ENCODE measurements at places on chromosomes 11 and 22. TPM values are rescaled to one million over a fixed set of nuclear protein-coding genes. Genes with fewer than 3 reads are reported as not detected.

Gene ZW10
- total RNA-seq, result 5.0 TPM

GRCh38 chr11:35888961-35889360, 54.9 kb upstream of the LDLRAD3 start:
- no peak for DNase-seq
- H3K4me3 ChIP-seq, result no peak overlapping the region
- no peaks in the 10 kb centered on the region for H3K36me3 ChIP-seq
- no peak overlapping the region for H3K27ac ChIP-seq

- H3K36me3 ChIP-seq, result no peaks in the 10 kb centered on the region
- no peak overlapping the region for H3K4me3 ChIP-seq
- H3K27me3 ChIP-seq, result no peaks in the 10 kb centered on the region
- H3K4me1 ChIP-seq, result no peaks in the 10 kb centered on the region
- H3K27ac ChIP-seq, result no peak overlapping the region
These were observed 7.2 kb downstream of the CLMP start for GRCh38 chr11:123187665-123188507.

DNA sequence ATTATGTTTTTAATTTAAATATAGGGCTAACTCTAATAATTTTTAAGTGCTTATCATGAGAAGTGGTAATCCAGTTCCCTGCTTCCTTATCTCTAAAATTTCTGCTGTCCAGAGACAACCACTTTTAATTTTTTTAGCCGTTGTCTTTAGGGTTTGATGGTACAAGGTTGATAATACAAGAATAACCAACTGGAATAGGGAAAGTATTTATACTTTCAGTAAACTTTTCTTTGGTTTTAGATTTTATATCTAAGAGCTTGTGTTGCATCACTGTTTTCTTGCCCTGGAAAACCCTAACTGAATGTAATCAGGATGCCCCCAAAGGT, 46.5 kb upstream of the ADORA2A start:
- no peaks in the 10 kb centered on the region for H3K27me3 ChIP-seq
- peaks cover 14% of the 10 kb centered on the region for H3K4me1 ChIP-seq
- H3K27ac ChIP-seq, result no peak overlapping the region
- H3K36me3 ChIP-seq, result peaks cover 5% of the 10 kb centered on the region
- no peak overlapping the region for H3K4me3 ChIP-seq
- DNase-seq, result no peak

DNA sequence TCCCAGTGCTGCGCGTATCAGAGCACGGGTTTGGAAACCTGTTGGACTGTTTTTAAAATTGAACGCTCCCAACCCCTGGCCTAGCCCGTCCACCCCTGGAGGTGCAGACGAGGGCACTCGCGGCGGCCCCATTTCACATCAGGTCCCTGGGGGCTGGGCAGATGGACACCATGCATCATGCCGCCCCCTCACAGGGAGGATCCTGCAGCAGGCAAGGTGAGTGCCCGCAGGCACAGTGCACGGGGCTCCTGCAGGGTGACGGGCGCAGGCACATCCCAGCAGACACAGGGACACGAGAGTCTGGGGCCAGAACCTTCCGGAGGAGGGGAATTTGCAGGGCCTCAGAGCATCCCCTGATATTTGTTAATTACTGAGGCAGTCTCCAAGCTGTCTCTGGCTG, 7.3 kb downstream of the ANO9 start:
- H3K27me3 ChIP-seq, result no peaks in the 10 kb centered on the region
- H3K27ac ChIP-seq, result no peak overlapping the region
- H3K4me3 ChIP-seq, result no peak overlapping the region

DNA sequence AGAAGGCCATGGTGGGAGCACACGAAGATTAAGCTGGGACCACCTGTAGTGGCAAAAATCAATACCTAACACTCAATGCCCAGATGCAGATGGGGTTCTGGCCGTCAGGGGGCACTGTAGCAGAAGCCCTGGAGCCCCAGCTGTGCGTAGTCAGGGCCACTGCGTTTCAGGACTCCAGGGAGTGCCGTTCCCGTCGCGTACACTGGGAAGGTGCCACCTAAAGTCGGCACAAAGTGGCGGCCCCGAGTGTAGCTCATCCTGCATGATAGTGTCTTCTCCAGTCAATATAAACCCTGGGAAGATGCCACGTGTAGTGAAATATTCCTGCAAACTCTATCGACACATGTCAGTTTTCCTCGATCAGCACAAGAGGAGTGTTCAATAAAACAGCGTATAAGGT, 123.8 kb upstream of the NTM start:
- no peak overlapping the region for H3K27ac ChIP-seq
- no peaks in the 10 kb centered on the region for H3K36me3 ChIP-seq
- H3K4me1 ChIP-seq, result no peaks in the 10 kb centered on the region
- no peak overlapping the region for H3K4me3 ChIP-seq

DNA sequence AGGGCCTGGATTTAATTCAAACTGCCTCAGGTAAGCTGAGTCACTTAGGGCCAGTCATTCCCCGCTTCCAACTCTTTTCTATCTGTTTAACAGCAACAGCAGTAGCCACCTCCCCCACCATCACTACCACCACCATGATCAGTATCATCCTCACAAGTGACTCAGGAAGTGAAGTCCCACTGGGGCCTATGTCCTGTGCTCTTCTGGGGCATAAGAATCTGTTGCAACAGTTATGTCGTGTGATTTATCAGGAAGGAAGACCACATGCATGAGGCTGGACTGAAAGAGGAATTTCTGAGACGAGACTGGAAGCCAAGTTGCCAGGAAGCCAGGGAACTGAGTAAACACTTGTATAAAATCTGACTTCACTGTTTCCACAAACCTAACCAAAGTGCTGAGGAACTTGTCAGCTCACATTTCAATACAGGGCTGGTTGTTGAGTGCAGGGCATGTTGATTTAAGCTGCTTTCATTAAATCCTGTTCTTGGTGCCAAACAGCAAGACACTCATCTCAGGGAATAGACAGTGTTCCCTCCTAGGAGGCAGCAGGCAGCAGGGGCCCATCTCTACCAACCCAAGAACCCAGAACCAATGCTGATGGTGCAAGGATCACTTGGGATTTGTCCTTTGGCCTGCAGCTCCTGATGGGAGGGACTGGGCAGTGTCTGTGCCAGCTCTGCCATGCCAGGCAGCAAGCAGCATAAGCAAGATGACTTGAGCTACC, 226.7 kb upstream of the NARS2 start:
- H3K4me1 ChIP-seq, result no peaks in the 10 kb centered on the region
- no peaks in the 10 kb centered on the region for H3K36me3 ChIP-seq
- H3K27ac ChIP-seq, result no peak overlapping the region
- no peak for DNase-seq

GRCh38 chr11:69791276-69792180, 16.4 kb upstream of the FGF4 start:
- no peak for DNase-seq
- H3K36me3 ChIP-seq, result no peaks in the 10 kb centered on the region
- no peak overlapping the region for H3K4me3 ChIP-seq
- H3K27me3 ChIP-seq, result no peaks in the 10 kb centered on the region
- H3K27ac ChIP-seq, result no peak overlapping the region
- no peaks in the 10 kb centered on the region for H3K4me1 ChIP-seq

Gene RBM14
- total RNA-seq, result 464 TPM

Gene INSC
- total RNA-seq, result 0.14 TPM

DNA sequence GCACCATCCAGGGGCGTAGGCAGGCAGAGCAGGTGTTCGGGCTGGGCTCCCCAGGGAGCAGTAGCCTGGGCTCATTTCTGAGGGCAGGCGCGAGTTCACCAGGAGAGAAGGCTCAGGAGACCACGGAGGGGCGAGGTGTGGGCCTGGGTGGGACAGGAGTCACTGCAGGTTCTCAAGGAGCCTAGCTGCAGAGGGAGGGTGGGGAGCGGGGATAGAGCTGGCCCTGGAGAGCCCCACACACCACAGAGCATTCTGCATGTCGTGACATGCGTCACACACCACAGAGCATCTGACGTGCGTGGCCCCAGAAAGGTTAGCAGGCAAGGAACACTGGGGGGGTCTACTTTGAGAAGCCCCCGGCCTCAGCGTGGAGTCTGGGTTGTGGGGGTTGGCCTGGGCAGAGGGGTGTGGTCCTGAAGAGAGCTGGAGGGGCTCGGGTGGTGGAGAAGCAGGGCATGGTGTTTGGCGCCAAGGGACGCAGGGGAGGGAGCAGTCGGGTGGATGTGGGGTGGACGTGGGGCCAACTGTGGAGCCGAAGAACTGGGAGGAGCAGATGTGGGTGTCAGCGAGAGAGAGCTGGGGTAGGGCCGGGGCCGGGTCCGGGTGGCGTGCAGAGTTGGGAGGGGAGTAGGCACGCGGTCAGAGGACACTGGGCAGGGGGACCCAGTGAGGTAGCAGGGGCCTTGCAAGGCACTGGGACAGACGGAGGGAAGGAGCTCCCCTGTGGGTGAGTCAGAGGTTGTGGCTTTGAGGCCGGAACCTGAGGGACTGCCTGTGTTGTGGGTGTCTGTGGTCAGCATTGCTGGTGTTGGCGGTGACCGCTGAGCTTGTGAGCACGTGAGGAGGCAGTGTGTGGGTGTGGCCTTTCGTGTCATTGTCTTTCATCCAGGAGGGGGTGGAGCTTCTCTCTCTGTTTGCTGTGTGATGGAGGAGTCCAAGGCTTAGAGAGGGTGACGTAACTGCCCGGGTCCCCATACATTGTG, 25.5 kb downstream of the CTTN start:
- H3K36me3 ChIP-seq, result no peaks in the 10 kb centered on the region
- H3K27me3 ChIP-seq, result no peaks in the 10 kb centered on the region

DNA sequence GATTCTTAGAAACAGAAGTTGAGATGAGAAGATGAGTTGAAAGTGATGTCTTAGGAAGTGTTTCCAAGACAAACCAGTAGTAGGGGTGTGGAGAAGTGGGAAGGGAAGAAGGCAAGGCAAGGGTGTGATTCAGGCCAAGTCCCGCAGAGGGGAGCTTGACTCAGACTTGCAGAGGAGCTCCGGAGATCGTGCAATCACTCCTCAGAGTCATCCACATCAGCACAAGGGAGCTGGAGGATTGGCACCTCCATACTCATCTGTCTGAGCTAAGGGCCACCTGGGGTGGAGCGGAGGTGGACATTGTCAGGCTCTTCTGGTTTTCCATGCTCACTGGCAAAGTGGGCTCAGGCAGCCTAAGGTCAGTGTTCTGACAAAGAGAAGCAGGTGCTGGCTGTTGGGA, 44.4 kb downstream of the CHRDL2 start:
- peaks cover 11% of the 10 kb centered on the region for H3K27me3 ChIP-seq
- DNase-seq, result no peak
- H3K4me1 ChIP-seq, result no peaks in the 10 kb centered on the region
- no peaks in the 10 kb centered on the region for H3K36me3 ChIP-seq
- H3K4me3 ChIP-seq, result no peak overlapping the region

GRCh38 chr11:101046947-101047346, 82.7 kb downstream of the PGR start:
- no peak overlapping the region for H3K4me3 ChIP-seq
- DNase-seq, result no peak
- H3K4me1 ChIP-seq, result no peaks in the 10 kb centered on the region
- H3K27ac ChIP-seq, result no peak overlapping the region
- no peaks in the 10 kb centered on the region for H3K27me3 ChIP-seq

DNA sequence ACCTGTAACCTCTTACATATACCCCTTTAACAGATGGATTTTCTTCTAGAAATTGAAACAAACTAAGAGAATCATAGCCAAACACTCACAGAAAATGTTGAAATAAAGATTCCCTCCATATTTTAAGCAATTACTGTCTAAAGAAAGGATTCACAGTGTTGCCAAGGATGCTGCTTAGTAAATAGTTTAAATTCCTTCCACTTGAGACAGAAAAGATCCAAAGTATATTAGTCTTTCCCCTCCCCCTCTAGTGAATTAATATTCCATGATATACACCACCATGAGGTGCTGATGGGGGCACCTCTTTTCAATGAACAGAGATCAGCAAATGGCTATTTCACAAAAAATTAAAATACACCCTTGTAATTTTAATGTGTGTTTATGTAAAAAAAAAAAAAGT, 186.8 kb downstream of the SOX6 start:
- H3K27me3 ChIP-seq, result no peaks in the 10 kb centered on the region
- no peak for DNase-seq
- no peaks in the 10 kb centered on the region for H3K36me3 ChIP-seq
- no peak overlapping the region for H3K4me3 ChIP-seq
- H3K27ac ChIP-seq, result no peak overlapping the region

GRCh38 chr11:116507849-116508695, 264.7 kb downstream of the BUD13 start:
- no peak overlapping the region for H3K4me3 ChIP-seq
- no peaks in the 10 kb centered on the region for H3K36me3 ChIP-seq
- no peaks in the 10 kb centered on the region for H3K4me1 ChIP-seq

GRCh38 chr11:120056301-120057027, 81.4 kb downstream of the TRIM29 start:
- no peaks in the 10 kb centered on the region for H3K36me3 ChIP-seq
- H3K4me3 ChIP-seq, result no peak overlapping the region
- H3K27me3 ChIP-seq, result no peaks in the 10 kb centered on the region
- no peak for DNase-seq

DNA sequence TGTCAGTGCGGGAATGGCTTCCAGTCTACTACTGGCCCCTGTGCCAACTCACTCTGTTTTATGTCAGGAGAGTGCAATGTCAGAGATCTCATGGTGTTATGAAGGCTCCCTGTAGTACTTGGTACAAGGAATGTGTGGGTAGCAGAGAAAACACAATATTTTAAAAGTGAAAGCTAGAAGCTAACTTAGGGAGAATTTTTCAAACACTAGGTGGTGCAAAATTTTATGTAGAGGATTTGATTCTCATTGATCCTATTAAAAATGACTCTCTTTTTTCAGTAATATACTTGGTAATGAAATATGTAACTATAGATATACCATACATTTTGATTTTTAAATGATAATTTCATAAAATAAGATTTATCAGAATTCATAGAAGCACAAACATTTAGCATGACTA, 134.7 kb downstream of the JRKL start:
- H3K36me3 ChIP-seq, result no peaks in the 10 kb centered on the region
- no peak overlapping the region for H3K4me3 ChIP-seq
- H3K27me3 ChIP-seq, result no peaks in the 10 kb centered on the region
- H3K4me1 ChIP-seq, result no peaks in the 10 kb centered on the region

Gene MEI1
- total RNA-seq, result 42.9 TPM

Gene OR2AG1
- not detected for total RNA-seq

GRCh38 chr11:68021167-68021787, 9.2 kb upstream of the NDUFS8 start:
- no peak overlapping the region for H3K27ac ChIP-seq
- H3K4me3 ChIP-seq, result no peak overlapping the region
- H3K36me3 ChIP-seq, result no peaks in the 10 kb centered on the region
- no peaks in the 10 kb centered on the region for H3K4me1 ChIP-seq
- DNase-seq, result no peak

Gene CHCHD10
- 46.4 TPM for total RNA-seq

DNA sequence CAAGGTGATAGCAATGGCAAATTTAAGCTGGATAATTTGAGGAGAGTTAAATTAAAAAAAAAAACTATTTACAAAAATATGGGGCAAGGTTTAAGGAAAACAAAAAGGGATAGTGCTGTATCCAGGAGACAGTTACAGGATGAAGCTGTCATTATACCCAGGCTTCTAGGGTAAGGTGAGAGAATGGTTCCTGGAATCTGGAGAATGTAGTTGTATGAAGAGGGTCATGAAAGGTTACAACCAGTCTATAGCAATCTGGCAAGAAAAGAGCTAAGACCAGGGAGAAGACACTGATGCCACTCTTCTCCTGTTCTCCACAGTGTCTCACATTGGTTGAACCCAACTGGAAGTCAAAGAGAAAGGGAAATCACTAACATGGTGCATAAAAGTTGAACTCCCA, 144.9 kb downstream of the SOX6 start:
- DNase-seq, result no peak
- H3K27ac ChIP-seq, result no peak overlapping the region
- no peak overlapping the region for H3K4me3 ChIP-seq
- H3K4me1 ChIP-seq, result no peaks in the 10 kb centered on the region

GRCh38 chr11:134438542-134439537, 26.8 kb upstream of the B3GAT1 start:
- no peak for DNase-seq
- no peaks in the 10 kb centered on the region for H3K4me1 ChIP-seq
- H3K27me3 ChIP-seq, result no peaks in the 10 kb centered on the region
- H3K27ac ChIP-seq, result no peak overlapping the region
- no peaks in the 10 kb centered on the region for H3K36me3 ChIP-seq
- H3K4me3 ChIP-seq, result no peak overlapping the region

Data from naive thymus-derived CD4-positive, alpha-beta T cell (primary cell).